NCI-H1436 (cell line): ENCODE measurements at places on chromosomes 12 and 14.
A peak's percentile ranks its signal among the peaks of the same experiment; 100 is the strongest.

GRCh38 chr14:68979722-68980451, 785 bp upstream of the ACTN1 start:
- DNase-seq = peak; percentile 11

- DNase-seq = no peak
Observed at GRCh38 chr14:35826952-35827416, 846 bp downstream of the BRMS1L start.

DNA sequence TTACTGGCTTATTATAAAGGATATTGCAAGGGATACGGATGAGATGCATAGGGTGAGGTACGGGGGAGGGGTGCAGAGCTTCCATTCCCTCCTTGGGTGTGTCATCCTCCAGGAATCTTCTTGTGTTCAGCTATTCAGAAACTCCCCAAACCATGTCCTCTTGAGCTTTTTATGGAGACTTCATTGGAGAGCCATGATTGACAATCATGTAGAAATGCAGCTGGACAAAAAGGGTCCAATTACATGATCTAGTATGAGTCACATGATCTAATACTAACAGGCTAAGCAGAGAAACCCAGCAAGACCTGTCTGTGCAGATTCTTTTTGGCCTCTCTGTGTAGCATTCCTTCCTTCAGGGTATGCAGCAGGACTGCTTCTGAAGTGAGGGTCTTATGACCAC, 23.9 kb upstream of the FLVCR2 start:
- no peak for DNase-seq

GRCh38 chr14:85063747-85064146, 466.2 kb upstream of the FLRT2 start:
- no peak for DNase-seq

DNA sequence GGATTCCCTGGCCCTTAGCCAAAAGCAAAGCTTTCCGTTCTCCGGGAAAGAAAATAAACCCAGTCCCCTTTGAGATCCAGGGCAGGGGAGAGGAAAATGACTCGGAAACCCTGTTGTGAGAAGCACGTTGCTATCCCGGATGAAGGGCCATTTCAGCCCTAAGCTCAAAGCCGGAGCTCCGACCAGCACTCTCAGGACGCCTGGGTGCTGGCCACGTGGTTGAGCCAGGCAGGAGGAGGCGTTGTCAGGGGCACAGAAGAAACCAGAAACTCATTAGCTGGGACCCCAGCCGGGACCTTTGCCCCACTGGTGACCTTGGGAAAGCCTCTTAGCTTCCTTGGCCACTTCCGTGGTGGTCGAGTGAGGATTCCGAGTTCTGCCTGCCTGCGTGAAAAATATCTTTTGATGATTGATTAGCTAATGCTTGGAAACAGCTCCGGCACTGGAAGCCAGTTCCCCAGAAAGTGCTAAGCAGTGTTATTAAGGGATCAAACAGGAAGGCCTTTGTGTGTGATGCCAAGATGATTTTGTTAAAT, 57.6 kb upstream of the FZD10 start:
- DNase-seq = no peak

DNA sequence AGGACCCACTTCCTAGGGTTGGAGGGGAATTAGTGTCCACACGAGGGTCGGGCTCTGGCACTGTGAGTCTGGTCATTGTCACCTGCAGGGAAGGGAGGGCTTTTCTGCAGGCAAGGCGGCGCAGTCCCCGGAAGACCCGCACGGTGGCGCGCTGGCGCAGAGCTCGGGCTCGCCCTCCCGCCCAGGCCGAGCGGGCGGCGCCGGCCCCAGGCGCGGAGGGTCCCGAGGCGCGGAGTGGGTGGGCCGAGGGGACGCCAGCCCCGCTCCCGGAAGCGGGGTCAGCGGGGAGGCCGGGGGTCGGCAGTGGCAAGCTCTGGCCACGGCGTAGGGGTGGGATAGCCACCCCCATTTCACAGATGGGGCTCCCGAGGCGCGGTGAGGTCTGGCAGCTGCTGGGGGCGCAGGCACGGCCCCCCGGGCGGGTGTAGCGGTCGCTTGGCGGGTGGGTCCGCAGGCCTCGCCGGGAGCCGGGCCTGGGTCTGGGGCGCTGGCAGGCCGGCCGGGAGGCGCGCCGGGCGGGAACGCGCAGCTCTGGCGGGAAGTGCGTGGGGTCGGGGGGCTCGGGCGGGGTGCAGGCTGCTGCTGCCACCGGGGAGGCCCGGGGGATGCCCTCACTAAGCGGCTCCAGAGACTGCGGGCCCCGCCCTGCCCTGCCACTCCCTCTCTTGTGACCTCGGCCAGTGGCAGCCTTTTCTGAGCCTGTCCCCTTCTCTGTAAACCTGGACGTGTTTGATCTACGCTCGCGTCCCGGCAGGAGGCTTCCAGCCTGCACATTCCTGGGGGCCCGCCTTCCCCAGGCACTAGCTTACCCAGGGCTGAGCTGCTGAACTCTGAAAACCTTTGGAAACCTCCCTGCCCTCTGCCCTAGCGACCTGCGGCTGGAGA, 46.1 kb downstream of the CYP46A1 start:
- DNase-seq = peak; percentile 45

- DNase-seq = no peak
Observed at GRCh38 chr12:103494734-103495468, 867 bp downstream of the C12orf42 start.

GRCh38 chr12:108360057-108360456, 20.9 kb upstream of the CMKLR1 start:
- no peak for DNase-seq

GRCh38 chr12:49518914-49519573, 19.8 kb upstream of the KCNH3 start:
- no peak for DNase-seq

DNA sequence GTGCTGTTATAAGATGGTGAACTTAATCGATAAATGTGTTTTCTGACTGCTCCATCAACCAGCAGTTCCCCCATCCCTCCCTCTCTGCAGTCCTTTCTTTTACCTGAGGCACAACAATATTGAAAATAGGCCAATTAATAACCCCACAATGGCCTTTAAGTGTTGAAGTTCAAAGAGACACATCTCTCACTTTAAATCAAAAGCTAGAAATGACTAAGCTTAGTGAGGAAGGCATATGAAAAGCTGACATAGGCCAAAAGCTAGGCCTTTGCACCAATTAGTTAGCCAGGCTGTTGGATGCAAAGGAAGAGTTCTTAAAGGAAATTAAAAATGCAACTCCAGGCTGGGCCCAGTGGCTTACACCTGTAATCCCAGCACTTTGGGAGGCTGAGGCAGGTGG, 43.7 kb downstream of the SAV1 start:
- DNase-seq = no peak

DNA sequence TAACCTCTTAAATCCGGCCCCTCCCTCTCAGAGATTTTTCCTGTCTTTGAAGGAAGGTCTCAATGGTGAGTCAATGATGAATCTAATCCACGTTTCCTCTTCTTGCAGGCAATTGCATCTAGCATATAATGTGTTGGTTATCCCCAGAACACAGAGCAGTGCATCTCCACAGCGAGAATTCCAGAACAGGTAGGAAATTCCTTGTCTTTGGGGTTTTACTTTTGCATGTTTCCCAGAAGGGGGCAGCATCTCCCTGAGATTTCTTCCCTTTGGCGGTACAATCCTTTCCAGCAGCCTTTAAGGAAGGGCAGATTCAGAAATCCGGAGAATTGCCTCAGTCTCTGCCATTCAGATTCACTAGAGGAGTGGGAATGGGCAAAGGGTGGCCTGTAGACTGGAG, 128.0 kb downstream of the KCNA5 start:
- DNase-seq = no peak

- peak; percentile 35 for DNase-seq
Observed at GRCh38 chr12:119308708-119309456, 25.6 kb upstream of the CCDC60 start.

DNA sequence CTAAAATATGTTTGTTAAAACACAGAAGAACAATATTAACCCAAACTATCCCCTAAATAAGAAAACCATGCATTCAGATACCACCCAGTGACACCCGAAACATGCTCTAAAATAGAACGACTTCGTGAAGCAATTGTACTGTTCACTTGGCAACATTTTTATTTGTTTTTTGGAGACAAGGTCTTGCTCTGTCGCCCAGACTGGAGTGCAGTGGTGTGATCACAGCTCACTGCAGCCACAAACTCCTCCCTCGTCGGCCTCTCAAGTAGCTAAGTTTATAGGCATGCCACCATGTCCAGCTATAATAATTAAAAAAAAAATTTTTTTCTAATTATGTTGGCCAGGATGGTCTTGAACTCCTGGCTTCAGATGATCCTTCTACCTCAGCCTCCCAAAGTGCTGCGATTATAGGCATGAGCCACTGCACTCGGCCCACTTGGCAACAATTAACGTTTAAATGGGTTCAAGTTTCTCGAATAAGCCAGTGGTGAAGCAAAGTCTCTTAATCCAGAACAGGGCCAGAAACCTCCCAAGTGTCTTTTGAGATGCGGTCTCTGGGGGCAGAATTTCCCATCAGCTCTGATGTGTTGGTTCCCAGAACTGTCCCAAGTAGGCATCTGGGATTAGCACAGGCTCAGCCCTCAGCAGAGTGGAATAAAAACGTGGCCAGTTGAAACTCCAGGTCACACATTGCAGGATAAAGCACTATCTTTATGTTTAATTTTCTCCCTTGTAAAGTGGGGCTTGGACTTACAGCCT, 74.5 kb downstream of the TMCC3 start:
- no peak for DNase-seq

DNA sequence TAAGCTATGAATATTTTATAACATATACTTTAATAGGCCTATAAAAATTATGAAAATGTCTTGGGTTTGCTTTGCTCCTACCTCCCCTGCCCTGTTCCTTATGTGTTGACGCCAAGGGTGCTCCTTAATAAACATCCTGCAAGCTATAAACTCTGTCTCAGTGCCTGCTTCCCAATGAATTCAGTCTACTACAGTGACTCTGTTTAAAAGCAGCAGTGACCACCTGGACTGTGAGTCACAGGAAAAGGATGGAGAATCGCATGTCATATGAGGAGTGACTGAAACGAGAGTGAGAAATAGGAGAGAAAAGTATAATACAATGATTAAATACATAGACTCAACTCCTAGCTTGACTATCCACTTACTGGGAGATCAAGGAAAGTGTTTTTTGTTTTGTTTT, 41.1 kb upstream of the CFAP54 start:
- DNase-seq = no peak

GRCh38 chr12:122894193-122895121, 1.5 kb downstream of the VPS37B start:
- DNase-seq = no peak

DNA sequence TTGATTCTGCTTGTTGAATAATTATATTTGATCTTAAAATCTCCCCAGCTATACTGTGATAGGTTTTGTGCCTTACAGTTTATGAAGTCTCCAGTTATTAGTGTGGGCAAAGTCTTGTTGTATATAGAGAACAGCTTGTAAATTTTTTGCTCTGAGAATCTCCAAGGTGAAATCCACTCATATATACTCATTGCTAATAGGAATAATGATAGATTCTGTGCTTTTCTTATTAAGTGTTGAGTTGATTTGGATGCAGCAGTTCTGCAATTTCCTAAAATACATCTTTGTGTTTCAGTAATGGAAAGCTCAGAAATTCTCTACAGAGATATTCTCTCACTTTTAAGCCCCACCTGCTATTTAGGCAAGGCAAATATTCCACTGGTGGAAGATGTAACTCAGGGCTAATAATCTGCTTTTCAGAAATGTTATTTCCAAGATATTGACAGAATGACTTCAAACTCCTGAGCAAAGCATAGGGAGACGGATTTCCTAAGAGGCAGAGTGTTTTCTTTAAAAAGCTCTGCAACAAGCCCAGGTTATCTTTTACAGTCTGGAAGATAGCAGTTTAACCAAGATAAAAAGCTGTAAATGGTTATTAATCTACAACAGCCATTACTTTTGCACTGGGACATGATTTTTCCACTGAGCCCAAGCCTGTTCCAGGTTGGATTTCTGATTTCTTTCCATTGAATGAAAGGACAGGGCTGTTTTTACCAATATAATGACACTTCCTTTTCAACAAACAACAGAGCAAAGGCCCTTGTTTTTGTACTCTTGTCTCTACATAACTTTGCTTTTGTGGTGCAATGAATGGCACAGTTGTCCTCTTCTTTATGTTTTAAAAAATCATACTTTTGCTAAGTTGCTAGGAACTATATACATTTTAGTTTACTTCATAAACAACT, 239.9 kb upstream of the ATP2B1 start:
- DNase-seq = no peak

DNA sequence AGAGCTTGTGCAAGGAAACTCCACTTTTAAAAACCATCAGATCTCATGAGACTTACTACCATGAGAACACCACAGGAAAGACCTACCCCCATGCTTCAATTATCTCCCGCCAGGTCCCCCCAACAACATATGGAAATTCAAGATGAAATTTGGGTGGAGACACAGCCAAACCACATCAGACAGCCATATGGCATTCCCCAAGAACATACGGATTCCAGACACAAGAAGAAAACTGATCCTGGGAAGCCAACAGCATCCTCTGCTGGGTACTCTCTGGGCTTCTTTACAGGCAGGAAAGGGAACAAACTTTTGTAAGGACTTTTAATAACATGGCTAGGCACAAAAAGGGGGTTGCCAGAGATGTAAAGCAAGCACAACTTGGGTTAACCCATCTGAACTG, 127.2 kb downstream of the TMEM132C start:
- DNase-seq = no peak
